ENCODE measurements at places on chromosomes 2 and 18.
A peak's percentile ranks its signal among the peaks of the same experiment; 100 is the strongest.

DNA sequence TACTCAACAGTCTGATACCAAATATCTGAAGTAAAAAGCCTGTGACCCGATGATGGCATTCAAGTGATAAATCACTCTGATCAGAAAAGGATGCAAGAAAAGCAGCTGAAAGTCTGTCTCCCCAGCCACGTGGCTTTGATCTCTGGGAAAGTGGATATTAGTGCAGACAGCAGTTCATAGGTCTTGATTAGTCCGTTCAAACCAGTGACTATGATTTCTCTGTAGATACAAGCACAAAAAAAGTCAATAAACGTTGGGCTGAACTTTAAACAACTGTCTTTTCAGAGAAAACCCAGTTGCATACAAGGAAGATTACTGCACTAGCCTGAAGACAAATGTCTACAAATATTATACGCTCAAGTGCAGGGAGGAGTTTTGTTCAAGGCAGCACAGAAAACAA lies 107.7 kb upstream of the CDC42EP3 start:
- DNase-seq: no peak

- no peak for DNase-seq
These were observed 111.7 kb downstream of the WDSUB1 start for GRCh38 chr2:159174759-159175158.

DNA sequence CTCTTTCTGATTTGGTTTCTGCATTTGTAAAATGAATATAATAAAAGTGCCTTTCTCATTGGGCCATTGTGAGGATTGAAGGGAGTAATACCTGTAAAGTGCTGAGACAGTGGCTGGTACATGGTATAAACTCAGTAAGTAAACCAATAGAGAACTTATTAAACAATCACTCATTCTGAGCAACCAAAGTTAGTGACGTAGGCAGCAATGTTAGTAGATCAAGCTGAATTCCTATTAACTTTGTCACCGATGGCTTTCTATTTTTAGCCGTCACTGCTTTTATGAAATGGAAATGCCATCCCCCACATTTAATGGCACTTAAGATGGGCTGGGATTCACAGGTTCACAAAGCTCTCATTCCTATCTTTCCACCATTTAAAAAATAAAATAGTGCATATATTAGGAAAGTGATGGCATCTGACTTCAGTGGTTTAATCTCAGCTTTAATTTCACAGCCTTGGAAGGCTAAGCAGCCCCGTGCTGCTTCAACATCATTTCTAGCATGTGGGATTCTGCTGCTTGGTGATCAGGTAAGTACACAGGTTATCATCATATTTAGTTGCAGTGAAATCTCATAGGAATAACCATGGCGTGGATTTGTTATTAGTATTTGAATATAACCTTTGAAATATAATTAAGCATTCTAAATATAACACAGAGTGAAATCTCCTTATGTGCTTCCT lies 17.6 kb upstream of the PPP4R1 start:
- DNase-seq: peak; percentile 88

GRCh38 chr2:219352448-219353023 lies 20.0 kb upstream of the RESP18 start:
- DNase-seq: peak; percentile 69

- no peak for DNase-seq
These were observed 289.9 kb downstream of the NDUFA10 start for GRCh38 chr2:239735131-239735828.

DNA sequence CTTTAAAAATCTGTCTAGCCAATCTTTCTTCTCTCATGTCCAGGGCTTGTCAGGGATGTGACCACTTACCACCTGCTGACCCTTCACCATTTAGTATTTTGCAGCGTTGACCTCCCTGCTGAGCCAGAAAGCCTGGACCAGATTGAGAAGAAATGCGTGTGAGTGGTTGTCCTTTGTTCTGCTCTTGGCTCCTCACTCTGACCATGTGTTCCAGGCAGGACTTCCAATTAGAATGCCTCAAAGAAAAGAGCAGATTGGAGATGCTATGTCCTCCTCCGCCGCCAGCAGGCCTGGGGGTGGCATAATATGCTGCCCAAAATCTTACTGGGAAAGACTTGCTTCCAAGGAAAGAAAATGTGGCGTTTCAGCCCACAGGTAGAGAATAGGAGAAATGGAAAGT lies 894.1 kb downstream of the SLC4A3 start:
- no peak for DNase-seq

- no peak for DNase-seq
These were observed 228.7 kb upstream of the RND3 start for GRCh38 chr2:150716186-150716585.

DNA sequence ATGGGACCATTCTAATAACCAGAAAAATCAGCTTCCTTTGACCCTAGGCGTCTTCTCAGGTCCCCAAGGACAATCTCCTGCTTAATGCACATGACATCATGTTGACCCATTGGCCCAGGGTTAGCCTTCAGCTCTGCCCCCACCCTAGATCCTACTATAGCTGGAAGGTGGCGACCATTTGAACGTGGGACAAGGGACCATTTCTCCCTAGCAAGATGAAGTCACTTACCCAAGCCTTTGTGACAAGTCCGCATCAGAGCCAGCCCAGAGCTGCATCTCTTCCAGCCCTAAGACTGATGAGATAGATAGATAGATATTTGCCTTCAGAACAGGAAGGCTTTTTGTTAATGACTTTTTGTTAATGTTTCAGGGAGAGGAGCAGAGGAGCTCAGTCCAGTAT lies 28.2 kb upstream of the TAF1B start:
- no peak for DNase-seq

Measured in fibroblast of pulmonary artery (primary cell).